ENCODE measurements at places on chromosomes 5 and 9.

DNA sequence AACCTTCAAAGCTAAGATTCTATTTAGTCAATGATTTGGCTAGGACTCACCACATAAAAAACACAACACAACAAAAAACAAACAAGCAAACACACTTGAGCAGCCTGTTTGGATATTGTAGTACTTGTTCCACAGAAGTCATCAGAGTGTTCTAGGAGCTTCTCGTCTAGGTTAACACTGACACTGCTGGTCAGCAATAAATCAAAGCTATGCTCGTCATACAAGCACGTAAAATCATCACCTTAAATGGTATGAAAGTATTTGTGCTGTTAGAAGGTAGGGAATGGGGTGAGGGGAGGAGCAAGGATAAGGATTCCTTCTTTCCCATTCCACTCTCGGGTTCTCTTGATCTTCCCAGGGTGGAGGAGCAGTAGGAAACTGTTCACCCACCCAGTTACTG is 88.0 kb downstream of the ARL15 start:
- DNase-seq: no peak

DNA sequence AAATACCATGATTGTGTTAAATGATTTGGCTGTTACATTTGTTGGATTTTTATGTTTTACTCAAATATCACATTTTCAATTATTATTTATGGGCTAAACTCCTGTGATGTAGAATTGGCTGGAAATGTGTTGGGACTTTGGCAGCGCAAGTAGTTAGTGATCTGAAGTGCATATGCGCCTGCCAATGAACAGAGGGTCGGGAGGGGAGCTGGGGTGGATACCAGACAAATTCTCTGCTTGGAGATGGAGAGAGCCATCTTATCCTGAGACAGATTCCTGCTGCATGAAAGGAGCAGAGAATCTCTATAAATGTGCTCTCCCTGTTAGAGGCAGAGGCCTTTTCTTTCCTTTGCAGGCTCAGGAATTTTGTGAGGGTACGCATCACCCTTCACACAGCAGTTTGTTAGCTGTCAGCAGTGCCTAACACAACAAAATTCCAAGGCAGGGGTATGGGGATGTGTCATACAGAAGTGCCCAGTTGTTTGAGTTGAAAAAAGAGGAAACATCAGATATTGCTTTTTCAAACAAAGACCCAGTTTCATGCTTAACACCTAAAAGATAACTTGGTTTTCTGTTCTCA is 489.1 kb downstream of the CSNK1G3 start:
- DNase-seq: no peak

DNA sequence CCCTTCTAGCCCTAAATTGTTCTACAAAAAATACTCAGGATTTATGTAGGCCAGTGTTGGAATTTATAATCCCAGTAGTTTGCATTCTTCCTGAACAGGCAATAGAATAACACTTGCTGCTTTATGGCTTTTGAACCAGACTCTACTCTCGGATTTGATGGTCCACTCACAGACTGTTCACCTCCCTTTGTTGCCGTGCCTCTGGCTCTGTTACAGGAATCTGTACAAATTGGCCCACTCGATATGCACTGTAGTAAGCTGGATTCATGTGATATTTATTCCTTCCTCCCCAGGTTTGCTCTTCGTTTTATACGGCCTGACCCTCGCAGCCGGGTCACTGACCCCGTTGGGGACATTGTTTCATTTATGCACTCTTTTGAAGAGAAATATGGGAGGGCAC is 43.7 kb downstream of the FAF2 start:
- DNase-seq: no peak

GRCh38 chr5:77356740-77357139 is 135.4 kb downstream of the WDR41 start:
- DNase-seq: no peak

GRCh38 chr5:57749396-57749795 is 266.8 kb upstream of the ACTBL2 start:
- no peak for DNase-seq

DNA sequence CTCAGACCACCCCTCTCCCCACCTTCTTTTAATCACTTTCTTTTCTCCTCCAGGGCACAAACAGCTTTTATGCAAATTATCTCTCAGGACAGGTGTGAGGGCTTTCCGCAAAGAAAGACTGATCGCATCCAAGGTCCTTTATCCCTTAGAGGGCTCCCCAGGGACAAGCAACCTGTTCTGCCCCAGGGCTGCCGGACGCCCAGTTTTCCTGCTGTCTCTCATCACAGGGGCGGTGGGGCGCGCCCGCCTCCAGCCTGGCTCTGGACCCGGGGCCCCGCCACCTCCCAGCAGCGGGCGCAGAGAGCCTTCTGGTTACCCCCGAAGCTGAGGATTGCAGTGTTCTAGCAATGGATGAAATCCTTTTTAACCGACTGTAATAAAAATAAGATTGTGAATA is 266.1 kb downstream of the CWC27 start:
- DNase-seq: no peak

Measured in stimulated activated CD4-positive, alpha-beta T cell treated with anti-CD3 and anti-CD28 coated beads, TNF-alpha, amount 100 ng/mL, for 1 hour (primary cell).